Cerebellar cortex (tissue), 1 donor: ENCODE measurements at places on chromosomes 5 and 9.

GRCh38 chr9:127816362-127816725 lies 13.7 kb downstream of the FPGS start:
- no peak for DNase-seq

DNA sequence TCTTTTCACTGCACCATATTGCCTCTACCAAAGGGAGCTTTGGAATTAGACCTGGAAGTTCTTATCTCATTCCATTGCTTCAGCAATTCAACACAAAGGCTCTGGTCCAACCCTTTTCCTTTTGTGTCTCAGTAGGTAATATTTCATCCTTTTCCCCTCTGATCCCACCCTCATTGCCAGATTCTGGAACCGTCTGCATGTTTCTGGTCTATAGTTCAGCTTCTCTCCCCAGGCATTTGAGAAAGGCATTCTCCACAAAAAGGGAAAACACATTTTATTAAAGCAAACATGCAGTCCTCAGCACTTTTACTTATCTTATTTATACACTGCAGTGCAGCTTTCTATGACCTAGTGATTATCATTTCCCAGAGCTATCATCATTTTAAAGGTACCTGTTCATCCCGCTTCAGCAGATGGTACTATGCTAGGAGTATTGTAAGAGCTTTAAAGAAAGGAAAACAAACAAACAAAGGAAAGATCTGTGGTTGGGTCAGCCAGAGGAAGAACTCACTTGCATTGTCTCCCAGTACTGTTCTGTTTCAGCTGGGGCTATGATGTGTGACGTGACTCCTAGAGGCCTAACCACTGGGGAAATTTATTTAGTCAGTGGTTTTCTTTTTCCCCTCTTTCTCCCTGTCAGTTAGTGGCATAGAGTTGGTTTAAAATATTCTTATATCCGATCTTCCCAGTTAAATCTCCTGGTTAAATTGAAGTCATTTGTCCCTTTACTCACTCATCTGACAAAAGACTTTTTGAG lies 269.2 kb downstream of the TMEM38B start:
- no peak for DNase-seq

GRCh38 chr5:133526368-133526767 lies 86.0 kb downstream of the FSTL4 start:
- DNase-seq = no peak

GRCh38 chr9:93061791-93062763 lies 3.6 kb downstream of the SUSD3 start:
- no peak for DNase-seq

DNA sequence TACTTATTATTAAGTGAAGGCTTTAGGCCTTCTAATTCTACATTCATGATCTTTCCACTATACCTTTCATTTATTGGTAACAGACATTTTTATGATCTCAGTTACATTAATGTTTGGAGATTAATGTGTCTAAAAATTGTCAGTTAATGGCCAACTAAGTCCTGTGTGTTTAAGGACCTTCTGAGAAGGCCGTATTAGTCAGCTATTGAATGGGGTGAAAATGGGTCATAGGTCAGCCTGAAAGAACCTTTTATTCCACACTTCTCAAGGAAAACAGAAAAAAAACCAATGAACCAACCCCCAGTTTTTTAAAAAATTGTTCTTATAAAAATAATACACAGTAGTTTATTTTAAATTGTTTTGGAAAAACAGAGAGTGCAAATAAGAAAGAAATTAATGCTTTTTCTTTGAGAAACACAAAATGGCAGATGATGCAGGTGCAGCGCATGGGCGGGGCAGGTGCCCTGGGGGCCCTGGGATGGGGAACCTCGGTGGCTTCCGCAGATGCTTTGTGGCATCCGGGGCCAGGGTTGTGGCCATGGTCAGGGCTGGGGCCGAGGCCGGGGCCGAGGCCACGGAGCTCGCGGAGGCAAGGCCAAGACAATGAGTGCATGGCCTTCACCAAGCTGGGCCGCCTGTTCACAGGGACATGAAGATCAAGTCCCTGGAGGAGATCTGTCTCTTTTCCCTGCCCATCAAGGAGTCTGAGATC lies 141.9 kb downstream of the SPATA31D1 start:
- no peak for DNase-seq

DNA sequence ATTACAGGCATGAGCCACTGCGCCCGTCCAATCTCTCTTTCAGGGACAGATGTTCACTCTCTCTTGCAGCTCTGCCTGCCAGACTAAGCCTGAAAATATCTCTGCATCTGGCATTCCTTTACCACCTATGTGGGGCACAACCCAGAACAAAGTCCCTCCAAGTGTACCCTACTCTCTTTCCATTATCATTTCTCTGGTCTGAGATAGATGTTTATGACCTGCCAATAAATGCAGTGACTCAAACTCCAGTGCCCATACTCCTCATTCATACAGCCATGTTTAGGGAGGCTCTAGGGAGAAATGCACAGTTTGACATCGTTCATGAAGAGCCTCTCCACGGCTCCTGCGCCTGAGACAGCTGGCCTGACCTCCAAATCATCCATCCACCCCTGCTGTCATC lies at the start of gene BTNL3:
Gene BTNL3, plus strand, starts transcription at position 255 of the 400 bp plus-strand sequence. CDS start 183 bp downstream, outside the sequence.
- DNase-seq = no peak

GRCh38 chr9:535356-535755 lies 306.1 kb upstream of the DMRT1 start:
- DNase-seq = no peak

- no peak for DNase-seq
Measured at GRCh38 chr9:109627042-109627441, 128.9 kb upstream of the PTPN3 start.

GRCh38 chr9:114000671-114001409 lies 77.3 kb downstream of the AMBP start:
- no peak for DNase-seq

DNA sequence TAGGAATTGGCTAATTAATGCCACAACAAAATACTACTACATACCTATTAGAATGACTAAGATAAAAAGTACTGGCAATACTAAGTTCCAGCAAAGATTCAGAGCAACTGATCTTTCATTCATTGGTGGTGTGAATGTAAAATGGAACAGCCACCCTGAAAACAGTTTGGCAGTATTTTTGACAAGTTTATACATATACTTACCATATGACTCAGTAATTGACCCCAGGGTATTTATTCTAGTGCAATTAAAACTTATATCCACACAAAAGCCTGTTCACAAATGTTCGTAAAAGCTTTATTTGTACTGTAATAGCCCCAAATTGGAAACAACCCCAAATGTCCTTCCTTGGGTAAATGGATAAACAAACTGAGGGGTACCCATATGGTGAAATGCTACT lies 270.8 kb upstream of the ACTBL2 start:
- DNase-seq = no peak

DNA sequence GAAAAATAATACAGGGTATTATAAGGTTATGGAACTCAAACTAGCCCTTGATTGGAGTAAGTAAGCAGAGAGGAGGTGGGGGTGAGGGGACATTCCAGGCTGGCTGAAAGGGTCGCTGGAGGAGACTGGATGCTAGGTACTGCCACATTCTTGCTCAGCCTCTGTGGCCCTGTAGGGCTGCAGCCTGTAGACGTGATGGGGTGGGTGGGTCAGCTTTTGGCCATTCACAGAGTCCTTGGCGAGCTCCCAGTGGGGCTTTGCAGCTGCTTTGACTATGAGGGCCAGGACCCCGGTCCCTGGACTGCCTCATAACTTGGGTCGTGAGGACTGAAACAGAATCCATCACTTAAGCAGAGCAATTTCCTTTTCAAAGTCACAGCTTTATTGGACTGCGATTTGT lies 4.2 kb upstream of the GDNF start:
- DNase-seq = no peak

DNA sequence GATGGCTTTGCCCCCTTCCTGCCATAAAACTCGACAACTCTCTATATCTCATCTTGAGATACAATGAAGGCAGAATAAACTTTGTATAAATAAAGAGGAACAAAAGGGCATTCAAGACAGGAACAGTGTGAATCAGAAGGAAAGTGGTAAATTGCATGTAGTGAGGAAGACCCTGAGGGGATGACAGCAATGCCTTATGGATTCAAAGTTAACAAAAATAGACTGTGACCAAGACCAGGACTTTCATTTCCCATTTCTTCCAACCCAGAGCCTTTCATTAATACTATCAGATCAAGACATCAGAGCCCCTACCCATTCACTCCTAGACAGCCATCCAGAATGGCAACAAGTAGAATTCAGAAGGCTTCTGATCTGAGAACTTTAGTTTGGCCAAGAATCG lies 46.4 kb upstream of the ZNF462 start:
- no peak for DNase-seq

- no peak for DNase-seq
Measured at GRCh38 chr5:175386526-175386925, 57.5 kb downstream of the DRD1 start.

GRCh38 chr9:114678795-114679194 lies 3.2 kb downstream of the TEX48 start:
- DNase-seq = no peak

- peak; percentile 97 for DNase-seq
Measured at GRCh38 chr5:149614034-149614907, 33.0 kb downstream of the ARHGEF37 start.

GRCh38 chr9:126991183-126991582 lies 76.6 kb downstream of the RALGPS1 start:
- DNase-seq = no peak

GRCh38 chr9:124011460-124012301 lies at the start of gene LHX2:
Gene LHX2, plus strand, starts transcription at chr9:124011768. Its CDS starts 581 bp downstream, at chr9:124012349.
- DNase-seq = peak; percentile 85

DNA sequence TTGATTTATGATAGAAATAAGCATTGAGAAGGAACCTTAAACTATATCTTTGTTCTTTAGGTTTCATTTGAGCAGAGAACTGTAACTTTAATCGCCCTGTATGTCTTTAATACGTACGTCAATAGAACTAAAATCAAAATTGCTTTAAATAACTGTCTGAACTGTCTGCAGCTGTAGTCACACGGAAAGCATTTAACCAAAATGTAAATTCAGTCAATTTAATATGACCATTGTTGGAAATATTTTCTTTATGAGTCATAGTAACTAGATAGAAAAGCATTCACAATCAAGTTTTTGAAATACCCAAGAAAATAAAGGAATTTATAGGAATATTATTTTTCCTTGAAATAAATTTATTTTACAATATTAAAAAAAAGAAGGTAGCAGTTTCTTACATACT lies 157.1 kb upstream of the CDH6 start:
- DNase-seq = no peak

GRCh38 chr5:151014680-151015343 lies 5.6 kb upstream of the GPX3 start:
- DNase-seq = no peak

DNA sequence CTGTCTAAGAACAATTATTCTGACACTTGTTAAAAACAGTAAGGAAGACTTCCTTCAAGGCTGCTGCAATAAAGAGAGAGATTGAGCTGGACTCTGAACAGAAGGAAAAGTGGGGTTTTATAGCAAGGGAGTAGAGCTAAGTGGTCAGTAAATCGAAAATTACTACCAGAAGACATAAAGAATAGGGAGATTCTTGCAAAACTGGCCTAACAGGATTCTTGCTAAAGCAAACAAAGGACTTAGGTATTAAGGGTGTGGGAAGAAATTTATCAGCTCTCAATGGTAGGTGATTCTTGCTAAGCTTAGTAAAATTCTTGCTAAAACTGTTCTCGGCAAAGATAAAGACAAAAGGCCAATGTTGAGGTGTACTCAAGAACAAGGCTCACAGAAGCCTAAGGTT lies 300.5 kb downstream of the SLCO4C1 start:
- DNase-seq = no peak

DNA sequence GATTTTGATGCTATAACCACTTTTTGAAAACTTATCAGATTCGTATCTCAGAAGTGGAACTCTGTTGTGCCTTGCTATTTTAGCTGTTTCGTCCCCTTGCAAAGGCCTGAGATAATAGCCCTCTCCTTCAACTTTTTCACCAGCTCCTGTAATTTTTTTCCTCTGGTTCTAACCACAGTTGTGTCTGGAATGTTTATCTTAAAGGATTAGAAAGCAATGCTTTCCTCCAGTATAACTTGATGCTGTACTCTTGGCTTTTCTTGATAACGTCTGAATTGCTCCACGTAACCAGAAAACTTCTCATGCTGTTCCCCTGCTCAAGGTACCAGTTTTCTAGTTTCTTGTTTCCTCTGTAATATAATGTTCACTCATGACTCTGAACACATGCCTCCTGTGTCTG lies 209.4 kb downstream of the DTWD2 start:
- DNase-seq = no peak

DNA sequence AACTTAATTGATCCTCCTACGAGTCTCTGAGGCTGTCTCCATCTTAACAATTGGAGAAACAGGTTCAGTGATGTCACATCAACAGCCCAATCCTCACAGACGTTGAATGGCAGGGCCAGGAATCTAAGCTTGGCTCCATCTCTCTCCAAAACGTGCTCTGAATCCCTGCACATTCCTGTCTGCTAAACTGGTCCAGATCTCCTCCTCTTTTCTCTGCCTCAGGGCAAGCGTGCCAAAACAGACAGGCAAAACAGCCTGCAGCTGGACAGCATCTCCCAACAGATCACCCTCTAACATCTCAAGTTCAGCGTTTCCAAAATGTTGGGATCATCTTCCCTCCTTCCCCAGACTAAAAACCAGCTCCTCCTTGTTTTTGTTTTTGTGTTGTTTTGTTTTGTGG lies 6.6 kb downstream of the FBP1 start:
- no peak for DNase-seq

GRCh38 chr9:18999173-18999785 lies 33.7 kb downstream of the SAXO1 start:
- no peak for DNase-seq

DNA sequence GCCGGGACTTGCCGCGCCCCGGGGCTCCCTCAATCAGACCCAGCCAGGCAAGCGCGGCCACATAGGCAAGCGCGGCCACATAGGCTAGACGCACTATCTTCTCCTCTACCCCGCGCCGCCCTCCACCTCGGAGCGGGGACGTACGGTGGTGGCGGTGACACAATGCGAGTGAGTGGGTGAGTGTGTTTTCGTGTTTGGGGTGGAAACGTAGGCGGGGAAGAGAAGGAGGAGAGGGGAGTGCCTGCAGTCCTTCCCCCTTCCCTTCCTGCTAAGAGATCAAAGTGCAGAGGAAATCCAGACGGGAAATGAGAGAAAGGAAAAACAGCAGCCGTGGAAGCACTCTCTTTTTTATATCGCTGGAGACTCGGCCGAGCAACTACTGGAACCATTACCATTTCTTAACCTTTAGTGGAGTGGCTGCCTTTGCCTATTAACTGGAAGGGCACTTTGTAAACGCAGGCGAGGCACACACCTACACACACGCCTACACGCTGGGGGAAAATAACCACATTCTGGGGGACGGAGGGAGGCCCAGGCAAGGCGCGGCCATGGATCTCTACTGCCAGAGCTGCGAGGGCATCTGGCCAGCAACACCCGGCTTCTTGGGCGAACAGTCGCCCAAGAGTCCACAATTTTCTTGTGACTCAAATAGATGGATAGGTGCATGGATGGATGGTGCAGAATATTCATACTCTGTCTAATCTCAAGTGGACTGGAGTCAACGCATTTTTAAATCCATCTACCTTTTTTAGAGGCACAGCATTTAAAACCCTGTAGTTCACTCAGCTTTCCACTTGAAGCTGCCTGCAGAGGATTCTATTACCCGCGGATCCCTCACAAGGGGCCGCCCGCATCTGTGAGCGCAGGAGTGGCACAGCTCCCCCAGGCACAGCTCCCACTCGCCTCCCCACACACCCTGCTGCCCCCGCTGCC lies 2.1 kb downstream of the EDIL3 start:
- DNase-seq = peak; percentile 71

- DNase-seq = peak; percentile 27
Measured at GRCh38 chr9:120438836-120439546, 141.0 kb downstream of the CDK5RAP2 start.

- DNase-seq = no peak
Measured at GRCh38 chr5:78127875-78128274, 166.6 kb downstream of the AP3B1 start.

GRCh38 chr5:3963652-3964051 lies 368.0 kb downstream of the IRX1 start:
- DNase-seq = no peak

- peak; percentile 42 for DNase-seq
Measured at GRCh38 chr5:43044181-43044914, 4.2 kb upstream of the ANXA2R start.
